Fibroblast of lung (primary cell): ENCODE measurements at places on chromosomes 4 and X. TPM values are rescaled to one million over a fixed set of nuclear protein-coding genes. Genes with fewer than 3 reads are reported as not detected.

The P2RY4 gene
- under 0.01 TPM in 2 replicates for total RNA-seq

The HAND2 gene
- under 0.01 TPM in 2 replicates for total RNA-seq

The CENPE gene
- 1.5 and 8.6 TPM in 2 replicates for total RNA-seq

- no peak overlapping the region for H3K27ac ChIP-seq
- H3K36me3 ChIP-seq, result no peaks in the 10 kb centered on the region
- DNase-seq, result no peak
- H3K4me3 ChIP-seq, result no peak overlapping the region
- peaks cover 3% of the 10 kb centered on the region for H3K4me1 ChIP-seq
- no peaks in the 10 kb centered on the region for H3K27me3 ChIP-seq
These were observed 17.4 kb downstream of the ZFYVE28 start for GRCh38 chr4:2400841-2401609.

- DNase-seq, result no peak
- no peak overlapping the region for H3K4me3 ChIP-seq
- no peaks in the 10 kb centered on the region for H3K4me1 ChIP-seq
- H3K36me3 ChIP-seq, result no peaks in the 10 kb centered on the region
- H3K27me3 ChIP-seq, result no peaks in the 10 kb centered on the region
These were observed 146.7 kb upstream of the VCX3A start for GRCh38 chrX:6681521-6682145.

- peak; percentile 81 for DNase-seq
- no peaks in the 10 kb centered on the region for H3K4me1 ChIP-seq
- H3K36me3 ChIP-seq, result no peaks in the 10 kb centered on the region
- H3K27me3 ChIP-seq, result no peaks in the 10 kb centered on the region
- H3K4me3 ChIP-seq, result peak overlapping the region; percentile 92
These were observed 1.8 kb downstream of the RAP2C start for GRCh38 chrX:132217203-132218073.

- no peak for DNase-seq
- H3K4me3 ChIP-seq, result no peak overlapping the region
- H3K36me3 ChIP-seq, result no peaks in the 10 kb centered on the region
- H3K27ac ChIP-seq, result no peak overlapping the region
- no peaks in the 10 kb centered on the region for H3K4me1 ChIP-seq
- no peaks in the 10 kb centered on the region for H3K27me3 ChIP-seq
These were observed 57.8 kb downstream of the NDNF start for GRCh38 chr4:121014544-121014943.

GRCh38 chrX:132737743-132738142, 220.7 kb downstream of the HS6ST2 start:
- no peaks in the 10 kb centered on the region for H3K4me1 ChIP-seq
- H3K4me3 ChIP-seq, result no peak overlapping the region
- DNase-seq, result no peak

DNA sequence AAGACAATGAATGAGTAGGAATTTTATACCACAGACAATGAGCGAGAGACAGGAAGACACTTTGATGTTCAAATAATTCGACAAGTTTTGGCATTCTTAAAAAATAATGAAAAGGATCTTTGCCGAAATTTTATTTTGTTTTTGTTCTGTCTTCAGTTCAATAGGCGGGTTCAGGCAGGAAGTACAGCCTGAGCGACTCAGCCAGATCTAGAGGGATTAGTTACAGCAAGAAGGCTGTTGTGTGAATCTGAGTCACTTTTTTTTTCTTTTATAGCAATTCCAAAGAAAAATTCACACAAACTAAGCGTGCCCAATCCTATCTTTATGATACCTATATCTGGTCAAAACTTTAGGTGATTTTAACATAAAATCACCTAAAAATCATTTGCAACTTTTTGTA, 505.4 kb upstream of the FAM241A start:
- no peaks in the 10 kb centered on the region for H3K36me3 ChIP-seq
- H3K4me1 ChIP-seq, result no peaks in the 10 kb centered on the region

GRCh38 chr4:57430726-57431125, 320.5 kb upstream of the IGFBP7 start:
- no peaks in the 10 kb centered on the region for H3K4me1 ChIP-seq
- no peak for DNase-seq

GRCh38 chr4:24743927-24744326, 51.4 kb upstream of the SOD3 start:
- no peak overlapping the region for H3K27ac ChIP-seq
- peak; percentile 76 for DNase-seq
- H3K36me3 ChIP-seq, result no peaks in the 10 kb centered on the region
- H3K4me3 ChIP-seq, result no peak overlapping the region
- no peaks in the 10 kb centered on the region for H3K4me1 ChIP-seq

DNA sequence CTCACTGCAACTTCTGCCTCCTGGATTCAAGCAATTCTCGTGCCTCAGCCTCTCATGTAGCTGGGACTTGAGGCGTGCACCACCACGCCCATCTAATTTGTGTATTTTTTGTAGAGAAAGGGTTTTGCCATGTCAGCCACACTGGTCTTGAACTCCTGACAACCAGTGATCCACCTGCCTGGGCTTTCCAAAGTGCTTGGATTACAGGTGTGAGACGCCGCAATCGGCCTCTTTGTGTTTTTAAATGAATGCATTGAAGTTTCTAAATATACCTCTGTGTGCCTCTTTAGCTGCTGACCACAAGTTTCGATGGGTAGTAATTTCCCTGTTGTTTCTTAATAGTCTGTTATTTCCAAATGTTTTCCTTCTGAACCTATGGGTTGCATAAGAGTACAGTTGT, 765.3 kb upstream of the GRIA3 start:
- H3K4me3 ChIP-seq, result no peak overlapping the region
- DNase-seq, result no peak
- H3K4me1 ChIP-seq, result no peaks in the 10 kb centered on the region
- no peaks in the 10 kb centered on the region for H3K36me3 ChIP-seq
- no peaks in the 10 kb centered on the region for H3K27me3 ChIP-seq
